Mesenchymal stem cell (in vitro differentiated cells and primary cell): ENCODE measurements at places on chromosomes 2 and 18.

DNA sequence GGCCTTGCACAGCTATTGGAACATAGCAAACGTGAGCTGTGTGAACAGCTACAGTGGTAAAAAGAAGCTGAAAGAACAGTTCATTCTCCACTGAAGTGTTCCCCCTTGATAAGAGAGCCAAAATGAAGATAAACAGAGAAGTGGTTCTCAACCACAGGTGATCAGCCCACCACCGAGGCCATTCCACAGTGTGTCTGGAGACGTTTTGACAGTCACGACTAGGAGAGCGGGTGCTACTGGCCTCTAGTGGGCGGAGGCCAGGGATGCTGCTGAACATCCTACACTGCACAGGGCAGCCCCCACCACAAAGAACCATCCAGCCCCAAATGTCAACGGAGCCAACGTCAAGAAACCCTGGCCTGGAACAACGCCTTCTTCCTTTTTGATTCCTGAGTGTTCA is 38.4 kb downstream of the ADCY3 start:
- no peak for DNase-seq

- DNase-seq, result no peak
Observed at GRCh38 chr2:55760125-55760524, 66.5 kb upstream of the PNPT1 start.

GRCh38 chr2:159225025-159226016 is 61.2 kb downstream of the WDSUB1 start:
- DNase-seq, result no peak

GRCh38 chr2:28359222-28360057 is 33.2 kb upstream of the FOSL2 start:
- peak; percentile 86 for DNase-seq

GRCh38 chr2:49335546-49335945 is 181.2 kb upstream of the FSHR start:
- DNase-seq, result no peak
